ENCODE measurements at places on chromosomes 5 and 9. TPM values are rescaled to one million over a fixed set of nuclear protein-coding genes. Genes with fewer than 3 reads are reported as not detected.

DNA sequence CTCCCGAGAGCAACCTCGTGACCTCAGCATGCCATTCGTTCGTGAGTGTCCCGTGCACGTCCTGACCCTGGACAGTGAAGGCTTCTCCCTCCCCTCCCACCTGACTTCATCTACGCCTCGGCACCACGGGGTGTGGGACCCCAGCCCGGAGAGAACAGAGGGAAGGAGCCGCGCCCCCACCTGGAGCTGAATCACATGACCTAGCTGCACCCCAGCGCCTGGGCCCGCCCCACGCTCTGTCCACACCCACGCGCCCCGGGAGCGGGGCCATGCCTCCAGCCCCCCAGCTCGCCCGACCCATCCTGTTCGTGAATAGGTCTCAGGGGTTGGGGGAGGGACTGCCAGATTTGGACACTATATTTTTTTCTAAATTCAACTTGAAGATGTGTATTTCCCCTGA, 38.3 kb upstream of the FCN2 start:
- H3K4me1 ChIP-seq: peaks cover 11% of the 10 kb centered on the region
- no peak overlapping the region for H3K4me3 ChIP-seq
- no peaks in the 10 kb centered on the region for H3K27me3 ChIP-seq
- H3K27ac ChIP-seq: no peak overlapping the region
- DNase-seq: peak; percentile 93

The SLC34A1 gene
- not detected for total RNA-seq

The PKN3 gene
- 4.2 TPM for total RNA-seq

DNA sequence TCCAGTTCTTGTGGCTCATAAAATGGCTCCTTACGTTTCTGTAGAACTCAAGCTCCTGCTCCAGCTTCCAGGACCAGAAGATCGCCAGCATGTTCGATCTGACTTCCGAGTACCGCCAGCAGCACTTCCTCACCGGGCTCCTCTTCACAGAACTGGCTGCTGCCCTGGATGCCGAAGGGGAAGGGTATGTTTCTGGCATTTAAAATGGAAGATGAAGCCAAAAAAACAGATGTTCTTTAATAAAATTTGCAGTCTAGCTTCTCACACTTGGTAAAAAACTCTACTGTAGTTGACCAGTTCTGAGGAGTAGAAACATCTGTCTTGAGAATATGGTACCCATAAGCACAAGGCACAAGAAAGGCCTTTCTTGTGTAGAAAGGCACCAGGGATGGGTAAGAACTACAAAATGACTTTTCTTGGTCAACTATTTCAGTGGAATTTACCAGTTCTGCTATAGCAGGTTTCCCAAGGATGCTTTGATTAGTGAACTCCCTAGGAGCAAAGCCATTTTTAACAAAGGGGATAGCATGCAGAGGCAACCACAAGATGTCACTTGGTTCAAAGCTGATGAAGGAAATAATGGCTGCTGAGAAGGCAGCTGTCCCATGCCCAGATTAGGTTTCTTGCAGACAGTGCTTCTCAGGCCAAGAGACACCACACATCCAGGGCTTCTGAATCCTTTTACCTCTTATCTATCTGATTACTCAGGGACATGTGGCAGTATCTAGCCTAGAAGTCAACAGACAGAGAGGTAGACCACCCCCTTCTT, 192.4 kb downstream of the DOCK8 start:
- H3K27ac ChIP-seq: no peak overlapping the region
- H3K4me1 ChIP-seq: no peaks in the 10 kb centered on the region
- no peaks in the 10 kb centered on the region for H3K36me3 ChIP-seq
- H3K27me3 ChIP-seq: peaks cover 13% of the 10 kb centered on the region
- DNase-seq: no peak
- H3K4me3 ChIP-seq: no peak overlapping the region

- no peak overlapping the region for H3K4me3 ChIP-seq
- H3K27me3 ChIP-seq: peaks cover 9% of the 10 kb centered on the region
- H3K4me1 ChIP-seq: peaks cover 19% of the 10 kb centered on the region
- no peak for DNase-seq
Observed at GRCh38 chr5:170151097-170151831, 45.6 kb downstream of the FOXI1 start.

GRCh38 chr9:107161338-107161737, 121.7 kb upstream of the RAD23B start:
- no peaks in the 10 kb centered on the region for H3K4me1 ChIP-seq
- no peak for DNase-seq
- peaks cover 4% of the 10 kb centered on the region for H3K27me3 ChIP-seq
- H3K36me3 ChIP-seq: no peaks in the 10 kb centered on the region

DNA sequence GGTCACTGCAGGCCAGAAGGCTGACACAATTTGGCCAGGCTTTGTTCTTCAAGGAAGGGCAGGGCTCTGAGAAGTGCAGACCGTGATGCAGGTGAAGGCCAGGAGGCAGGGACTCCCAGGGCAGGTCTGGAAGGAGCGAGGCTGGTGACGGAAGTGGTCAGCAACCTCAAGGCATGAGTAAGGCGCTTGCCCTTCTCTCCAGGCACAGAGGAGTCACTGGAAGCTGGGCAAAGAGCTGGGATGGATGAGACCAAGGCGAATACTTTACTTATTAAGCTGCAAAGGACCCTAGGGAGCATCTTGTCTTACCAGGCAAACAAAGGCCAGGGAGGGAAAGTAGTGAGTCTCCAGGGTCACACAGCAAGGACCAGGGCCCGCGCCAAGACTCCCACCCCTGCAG, 18.6 kb downstream of the IRF1 start:
- peaks cover 37% of the 10 kb centered on the region for H3K4me1 ChIP-seq
- DNase-seq: peak; percentile 56
- H3K36me3 ChIP-seq: peaks cover 3% of the 10 kb centered on the region
- no peak overlapping the region for H3K27ac ChIP-seq

The GLDC gene
- 0.44 TPM for total RNA-seq

DNA sequence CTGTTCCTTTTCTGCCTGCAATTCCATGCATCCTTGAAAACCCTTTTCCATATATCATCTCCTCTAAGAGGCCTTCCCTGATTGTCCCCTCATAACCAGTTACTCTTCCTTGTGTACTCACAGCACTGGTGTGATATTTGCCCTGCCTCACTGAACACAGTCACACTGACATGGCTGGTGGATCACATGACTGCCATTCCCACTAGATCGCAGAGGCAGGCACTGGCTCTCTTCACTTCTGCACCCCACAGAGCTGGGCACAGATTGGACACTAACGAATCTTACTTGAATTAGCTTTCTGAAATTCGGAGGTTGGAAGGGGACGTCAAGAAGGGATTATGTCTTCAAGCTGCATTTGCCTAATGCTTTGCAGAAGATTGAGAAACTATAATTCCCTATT, 208.0 kb downstream of the PAPPA start:
- peaks cover 13% of the 10 kb centered on the region for H3K4me1 ChIP-seq
- H3K4me3 ChIP-seq: no peak overlapping the region
- DNase-seq: no peak
- H3K27me3 ChIP-seq: no peaks in the 10 kb centered on the region
- peaks cover 49% of the 10 kb centered on the region for H3K36me3 ChIP-seq

The MYORG gene
- total RNA-seq: 5.3 TPM

GRCh38 chr9:84207491-84207951, 133.0 kb downstream of the SLC28A3 start:
- no peak overlapping the region for H3K27ac ChIP-seq
- no peak for DNase-seq
- no peak overlapping the region for H3K4me3 ChIP-seq
- peaks cover 6% of the 10 kb centered on the region for H3K27me3 ChIP-seq

The PCDHGA9 gene
- total RNA-seq: 0.97 TPM

GRCh38 chr5:74231697-74232096, 408.8 kb downstream of the ENC1 start:
- H3K27me3 ChIP-seq: peaks cover 2% of the 10 kb centered on the region
- no peak overlapping the region for H3K4me3 ChIP-seq
- H3K36me3 ChIP-seq: no peaks in the 10 kb centered on the region
- H3K4me1 ChIP-seq: peaks cover 42% of the 10 kb centered on the region

DNA sequence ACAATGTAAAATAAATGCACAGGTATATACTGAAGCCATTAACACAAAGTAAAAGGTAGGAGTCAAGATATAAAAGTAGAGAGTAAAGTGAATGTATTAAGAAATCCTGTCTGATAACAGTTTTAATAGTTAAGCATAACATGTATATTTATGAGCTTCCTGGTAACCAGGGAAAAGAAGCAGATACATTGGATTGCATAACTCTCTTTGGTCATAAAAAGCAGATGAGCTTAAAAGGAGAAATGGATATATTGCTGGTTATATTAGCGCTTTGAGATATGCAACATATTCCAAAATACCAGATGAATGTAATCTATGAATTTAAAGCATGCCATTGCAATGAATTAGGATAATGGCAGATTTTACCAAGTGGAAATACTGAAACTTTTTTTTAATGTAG, 6.2 kb upstream of the TNFSF8 start:
- H3K4me1 ChIP-seq: peaks cover 12% of the 10 kb centered on the region
- H3K27ac ChIP-seq: no peak overlapping the region
- DNase-seq: no peak
- H3K27me3 ChIP-seq: peaks cover 32% of the 10 kb centered on the region
- no peak overlapping the region for H3K4me3 ChIP-seq

The GGTA1 gene
- 0.46 TPM for total RNA-seq

- H3K4me3 ChIP-seq: no peak overlapping the region
- H3K4me1 ChIP-seq: peaks cover 26% of the 10 kb centered on the region
- no peaks in the 10 kb centered on the region for H3K36me3 ChIP-seq
- no peak overlapping the region for H3K27ac ChIP-seq
- H3K27me3 ChIP-seq: peaks cover 6% of the 10 kb centered on the region
Observed at GRCh38 chr5:38780945-38781344, 64.9 kb upstream of the OSMR start.

GRCh38 chr5:126816649-126817048, 39.7 kb downstream of the LMNB1 start:
- peaks cover 9% of the 10 kb centered on the region for H3K4me1 ChIP-seq
- no peak overlapping the region for H3K4me3 ChIP-seq
- H3K27me3 ChIP-seq: no peaks in the 10 kb centered on the region
- DNase-seq: no peak
- H3K36me3 ChIP-seq: peaks cover 2% of the 10 kb centered on the region

GRCh38 chr9:123945532-123945931, 15.6 kb upstream of the DENND1A start:
- no peak for DNase-seq
- H3K27me3 ChIP-seq: peaks cover 7% of the 10 kb centered on the region
- H3K27ac ChIP-seq: no peak overlapping the region

DNA sequence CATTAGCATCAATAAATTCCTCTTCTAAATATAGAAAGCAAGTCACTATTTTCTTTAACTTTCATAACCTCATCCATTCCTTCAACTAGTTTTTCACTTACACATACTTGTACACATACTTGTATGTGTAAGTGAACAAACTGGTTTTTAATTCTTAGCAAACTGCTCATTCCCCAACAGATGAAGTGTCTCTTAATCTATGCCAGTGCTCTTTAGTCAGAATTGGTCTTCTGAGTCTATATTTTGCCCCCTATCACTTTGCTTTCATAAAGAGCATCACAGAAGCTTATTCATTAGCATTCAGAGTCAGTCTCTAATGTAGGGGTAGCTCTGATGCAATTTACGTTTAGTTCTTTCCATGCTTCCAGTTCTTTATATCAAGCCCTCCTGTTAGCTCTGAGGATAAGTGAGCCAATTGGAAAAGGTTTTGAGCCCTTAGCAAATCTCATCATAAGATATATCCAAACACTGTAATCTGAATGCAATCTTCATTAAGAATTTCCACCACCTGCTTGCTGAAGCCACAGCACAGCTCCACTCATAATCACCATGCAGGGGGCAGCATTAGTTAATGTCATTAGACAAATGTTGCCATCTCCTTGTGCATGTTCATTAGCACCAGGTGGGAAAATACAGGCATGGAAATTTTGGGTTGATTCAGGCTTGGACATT, 178.5 kb upstream of the SLC24A2 start:
- no peaks in the 10 kb centered on the region for H3K36me3 ChIP-seq
- peaks cover 6% of the 10 kb centered on the region for H3K27me3 ChIP-seq

- no peak overlapping the region for H3K4me3 ChIP-seq
- peaks cover 43% of the 10 kb centered on the region for H3K4me1 ChIP-seq
- no peak overlapping the region for H3K27ac ChIP-seq
- DNase-seq: peak; percentile 61
Observed at GRCh38 chr5:150061538-150061995, 24.8 kb downstream of the CSF1R start.

Data from chondrocyte (in vitro differentiated cells).